SJSA1 (cell line): ENCODE measurements at places on chromosomes 3 and 15.

DNA sequence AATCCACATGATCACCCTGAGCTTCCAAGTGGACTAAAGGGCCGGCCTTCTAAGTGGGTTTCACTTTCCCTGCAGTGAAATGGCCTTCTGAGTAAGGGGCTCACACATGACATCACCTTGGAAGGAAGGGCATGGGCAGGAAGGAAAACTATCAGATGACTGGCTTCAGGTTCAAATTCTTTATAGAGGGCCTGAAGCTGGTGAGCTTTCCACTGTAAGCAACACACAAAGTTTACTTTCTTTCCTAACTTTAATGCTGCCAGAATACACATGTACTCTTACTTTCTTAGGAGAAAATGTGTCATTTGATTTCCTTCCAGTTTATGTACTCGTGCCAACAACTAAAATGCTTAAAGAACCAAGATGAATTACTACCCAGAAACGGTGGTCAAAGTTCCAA, 475.6 kb downstream of the FOXP1 start:
- peaks cover 68% of the 10 kb centered on the region for H3K4me1 ChIP-seq
- DNase-seq, result no peak
- H3K36me3 ChIP-seq, result peaks cover 25% of the 10 kb centered on the region
- no peak overlapping the region for H3K27ac ChIP-seq

- no peaks in the 10 kb centered on the region for H3K36me3 ChIP-seq
- H3K4me1 ChIP-seq, result no peaks in the 10 kb centered on the region; the same call in 1 of the 2 replicates
- no peaks in the 10 kb centered on the region for H3K27me3 ChIP-seq
- no peak overlapping the region for H3K27ac ChIP-seq
Measured at GRCh38 chr3:167729591-167729990, 5.1 kb downstream of the PDCD10 start.

DNA sequence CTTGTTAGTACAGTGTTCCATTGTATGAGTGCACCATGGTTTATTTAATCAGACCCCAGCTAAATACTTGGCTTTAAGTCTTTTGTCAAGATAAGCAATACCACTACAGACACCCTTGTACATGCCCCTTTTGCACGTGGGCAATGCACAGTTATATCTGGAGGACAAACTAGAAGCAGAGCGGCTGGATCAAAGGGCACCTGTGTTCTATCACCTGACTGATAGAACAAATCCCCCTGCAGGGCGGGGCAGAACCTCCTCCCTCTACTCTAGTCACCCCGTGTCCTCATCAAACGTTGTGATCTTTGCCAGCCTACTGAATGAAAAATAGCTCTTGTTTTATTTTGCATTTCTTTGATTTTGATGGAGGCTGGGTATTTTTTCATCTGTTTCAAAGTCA, 314.9 kb downstream of the TLE3 start:
- no peak overlapping the region for H3K4me3 ChIP-seq

- H3K27ac ChIP-seq, result no peak overlapping the region
- H3K4me3 ChIP-seq, result no peak overlapping the region
- H3K36me3 ChIP-seq, result no peaks in the 10 kb centered on the region
- peaks cover 45% of the 10 kb centered on the region for H3K4me1 ChIP-seq
- DNase-seq, result no peak
Measured at GRCh38 chr15:98884894-98885293, 122.7 kb downstream of the PGPEP1L start.

GRCh38 chr3:59824876-59825275, 775.1 kb upstream of the CFAP20DC start:
- no peaks in the 10 kb centered on the region for H3K27me3 ChIP-seq
- H3K36me3 ChIP-seq, result no peaks in the 10 kb centered on the region
- no peak overlapping the region for H3K4me3 ChIP-seq
- no peak for DNase-seq
- peaks cover 8% of the 10 kb centered on the region for H3K4me1 ChIP-seq

GRCh38 chr3:48226939-48227338, 3.6 kb downstream of the CAMP start:
- H3K4me3 ChIP-seq, result no peak overlapping the region
- DNase-seq, result no peak
- H3K4me1 ChIP-seq, result peaks cover 11% of the 10 kb centered on the region
- no peaks in the 10 kb centered on the region; the same call in 1 of the 2 replicates for H3K27me3 ChIP-seq
